ENCODE measurements at places on chromosomes 11 and 22.

GRCh38 chr11:96272529-96273222 lies 70.3 kb downstream of the MAML2 start:
- DNase-seq = no peak

DNA sequence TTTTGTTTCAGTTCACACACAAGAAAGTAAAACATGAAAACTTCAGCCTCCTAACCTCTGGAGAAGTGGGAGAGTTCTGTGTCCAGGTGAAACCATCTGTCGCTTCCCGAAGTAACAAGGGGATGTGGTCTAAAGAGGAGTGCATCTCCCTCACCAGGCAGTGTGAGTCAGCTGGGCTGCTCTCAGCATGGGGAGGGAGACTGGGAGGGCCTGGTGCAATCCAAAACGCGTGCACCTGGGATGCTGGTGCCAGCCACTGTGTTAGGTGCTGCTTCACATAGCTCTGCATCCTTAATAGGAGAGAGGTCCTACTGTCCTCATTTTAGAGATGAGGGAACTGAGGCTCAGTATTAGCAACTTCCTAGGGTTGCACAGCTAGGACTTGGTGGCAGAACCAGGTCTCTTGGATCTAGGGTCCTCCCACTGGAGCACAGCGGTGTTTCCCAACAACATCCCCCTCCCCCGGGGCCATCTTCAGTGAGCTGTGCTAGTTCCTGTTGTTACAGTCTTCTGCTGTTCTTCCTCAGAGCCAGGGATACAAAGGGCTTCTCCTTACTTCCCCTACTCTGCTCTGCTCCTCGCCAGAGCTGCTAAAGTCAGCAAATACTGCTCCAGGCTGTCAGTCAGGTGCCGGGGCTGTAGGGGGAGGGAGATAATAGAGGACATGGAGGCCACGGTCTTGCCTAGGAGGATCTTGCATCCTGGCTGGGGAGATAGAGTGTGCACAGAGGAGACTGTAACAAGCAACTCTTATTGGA lies 8.0 kb downstream of the IL10RA start:
- no peak for DNase-seq

GRCh38 chr11:57126766-57127400 lies 54.9 kb upstream of the LRRC55 start:
- DNase-seq = no peak

- DNase-seq = peak; percentile 13
Observed at GRCh38 chr11:69704508-69705253, 859 bp upstream of the FGF19 start.

- no peak for DNase-seq
Observed at GRCh38 chr11:69362315-69362714, 68.4 kb downstream of the MYEOV start.

DNA sequence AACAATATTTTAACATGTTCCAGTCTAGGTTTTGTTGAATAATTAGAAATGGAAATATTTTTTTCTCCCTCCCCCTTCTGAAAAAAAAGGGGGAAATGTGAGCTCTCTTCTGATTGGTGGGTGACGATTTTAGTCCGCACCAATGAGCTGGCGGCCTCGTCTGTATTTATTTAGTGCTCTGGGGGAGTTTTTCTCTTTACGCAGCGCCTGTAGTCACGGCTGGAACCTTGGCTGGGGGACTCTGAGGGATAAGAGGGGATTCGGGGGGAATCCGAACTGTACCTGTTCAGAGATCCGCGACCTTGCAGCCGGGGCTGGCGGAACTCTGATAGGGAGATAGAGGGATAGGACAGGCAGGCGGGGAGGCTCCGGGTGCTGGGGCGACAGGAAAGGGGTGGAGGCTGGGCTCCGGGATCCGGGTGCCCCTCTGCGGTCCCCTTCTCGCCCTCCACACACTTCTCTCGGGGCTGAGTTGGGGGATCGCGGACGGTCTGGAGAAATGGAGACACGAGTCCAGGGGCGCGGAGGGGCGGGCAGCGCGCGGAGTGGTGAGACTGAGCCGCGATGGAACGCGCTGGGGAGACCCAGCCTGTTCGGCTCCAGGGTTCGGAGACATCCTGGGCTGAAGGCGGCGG lies 99.7 kb upstream of the HSD17B12 start:
- DNase-seq = no peak

GRCh38 chr22:36928196-36928595 lies 14.8 kb downstream of the CSF2RB start:
- DNase-seq = no peak

- no peak for DNase-seq
Observed at GRCh38 chr11:99535819-99536218, 515.1 kb downstream of the CNTN5 start.

- DNase-seq = no peak
Observed at GRCh38 chr11:47188259-47188658, 2.0 kb upstream of the PACSIN3 start.

DNA sequence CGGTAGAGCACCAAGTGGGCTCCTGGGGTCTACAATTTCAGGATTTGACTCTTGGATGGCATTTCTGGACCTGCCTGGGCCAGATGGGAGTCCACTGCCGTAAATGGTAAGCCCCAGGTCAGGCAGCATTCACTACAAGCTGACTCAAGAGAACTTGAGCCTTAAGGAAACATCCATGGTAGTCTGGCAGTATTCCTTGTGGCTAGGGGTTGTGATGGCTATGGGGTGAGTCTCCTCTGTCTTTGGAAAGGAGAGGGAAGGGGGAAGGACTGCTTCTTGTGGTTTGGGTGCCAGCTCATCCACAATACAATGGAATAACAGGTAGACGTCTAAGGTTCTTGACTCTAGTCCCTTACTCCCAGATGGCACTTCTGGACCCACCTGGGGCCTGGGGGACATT lies 32.3 kb upstream of the POU2AF2 start:
- DNase-seq = no peak

GRCh38 chr11:5285703-5286340 lies 15.9 kb downstream of the OR51B4 start:
- DNase-seq = no peak

GRCh38 chr11:120773501-120774031 lies 250.3 kb upstream of the TBCEL start:
- no peak for DNase-seq

All from NCI-H1092 treated with DMSO at 0.1 percent for 48 hours (cell line).